ENCODE measurements at places on chromosomes 11 and 22. TPM values are rescaled to one million over a fixed set of nuclear protein-coding genes. Genes with fewer than 3 reads are reported as not detected.

ARHGEF17 gene
- 67.6 TPM for total RNA-seq

DNA sequence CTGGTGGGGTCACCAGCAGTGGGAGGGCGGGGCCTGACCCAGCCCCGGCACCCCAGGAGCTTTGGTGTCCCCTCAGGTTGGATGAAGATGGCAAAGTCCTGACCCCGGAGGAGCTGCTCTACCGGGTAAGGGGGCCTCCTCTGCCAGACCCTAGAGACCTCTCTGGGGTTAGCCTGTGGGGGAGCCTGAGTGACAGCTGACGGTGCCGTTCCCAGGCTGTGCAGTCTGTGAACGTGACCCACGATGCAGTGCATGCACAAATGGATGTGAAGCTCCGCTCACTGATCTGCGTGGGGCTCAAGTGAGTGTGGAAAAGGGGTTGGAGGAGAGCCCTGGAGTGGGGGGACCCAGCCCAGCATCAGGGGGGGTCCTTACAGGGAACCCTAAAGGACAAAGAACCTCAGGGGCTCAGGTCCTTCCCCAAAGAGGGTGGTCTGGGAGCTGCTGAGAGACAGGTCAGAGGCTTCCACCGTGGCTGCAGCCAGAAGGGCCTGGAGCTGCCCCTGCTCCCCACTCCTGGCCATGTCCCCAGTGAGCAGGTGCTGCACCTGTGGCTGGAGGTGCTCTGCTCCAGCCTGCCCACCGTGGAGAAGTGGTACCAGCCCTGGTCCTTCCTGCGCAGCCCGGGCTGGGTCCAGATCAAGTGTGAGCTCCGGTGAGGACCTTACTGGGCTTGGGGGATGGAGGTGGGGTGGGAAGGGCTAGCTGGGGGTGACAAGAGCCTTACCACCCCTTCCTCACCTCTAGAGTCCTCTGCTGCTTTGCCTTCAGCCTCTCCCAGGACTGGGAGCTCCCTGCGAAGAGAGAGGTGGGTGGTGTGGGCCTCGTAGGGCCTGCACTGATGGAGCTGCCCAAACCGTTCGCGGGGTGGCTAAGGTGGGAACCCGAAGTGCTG lies 38.6 kb downstream of the SGSM3 start:
- no peaks in the 10 kb centered on the region for H3K27me3 ChIP-seq
- no peaks in the 10 kb centered on the region for H3K4me1 ChIP-seq
- no peak overlapping the region for H3K27ac ChIP-seq
- peaks cover 6% of the 10 kb centered on the region for H3K36me3 ChIP-seq

GRCh38 chr22:27259433-27259832 lies 542.1 kb downstream of the MN1 start:
- no peak overlapping the region for H3K27ac ChIP-seq
- no peaks in the 10 kb centered on the region for H3K36me3 ChIP-seq
- H3K4me3 ChIP-seq = no peak overlapping the region
- no peak for DNase-seq

GRCh38 chr22:33869946-33870345 lies 50.3 kb downstream of the LARGE1 start:
- no peak overlapping the region for H3K27ac ChIP-seq
- no peaks in the 10 kb centered on the region for H3K36me3 ChIP-seq
- no peak for DNase-seq
- no peak overlapping the region for H3K4me3 ChIP-seq
